GOT3 (cell line): ENCODE measurements at places on chromosomes 1 and 21.

GRCh38 chr1:54327386-54328065 is 78.7 kb downstream of the SSBP3 start:
- DNase-seq, result no peak

- DNase-seq, result no peak
These were observed 73.7 kb downstream of the LRRC8C start for GRCh38 chr1:89706700-89707012.

- no peak for DNase-seq
These were observed 74.4 kb upstream of the HAO2 start for GRCh38 chr1:119294199-119294598.

DNA sequence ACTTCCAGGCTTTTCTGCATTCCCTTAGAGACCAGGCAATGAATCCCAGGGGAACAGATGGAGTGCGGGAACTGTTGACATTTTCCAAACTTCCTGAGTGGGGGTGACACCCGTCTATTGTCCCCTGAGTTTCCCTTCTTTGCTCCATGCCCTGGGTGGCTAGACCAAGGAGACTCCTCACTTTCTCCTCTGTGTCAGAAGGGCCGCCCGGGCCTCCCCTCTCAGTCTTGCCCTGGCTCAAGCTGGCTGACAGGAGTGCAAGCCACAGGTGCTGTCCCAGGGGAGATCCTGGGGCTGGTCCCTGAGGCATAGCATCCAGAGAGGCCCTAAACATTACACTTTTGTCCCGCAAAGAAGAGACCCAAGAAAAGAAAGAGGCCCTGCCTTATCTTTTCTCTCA is 62.8 kb downstream of the DDX20 start:
- DNase-seq, result no peak

DNA sequence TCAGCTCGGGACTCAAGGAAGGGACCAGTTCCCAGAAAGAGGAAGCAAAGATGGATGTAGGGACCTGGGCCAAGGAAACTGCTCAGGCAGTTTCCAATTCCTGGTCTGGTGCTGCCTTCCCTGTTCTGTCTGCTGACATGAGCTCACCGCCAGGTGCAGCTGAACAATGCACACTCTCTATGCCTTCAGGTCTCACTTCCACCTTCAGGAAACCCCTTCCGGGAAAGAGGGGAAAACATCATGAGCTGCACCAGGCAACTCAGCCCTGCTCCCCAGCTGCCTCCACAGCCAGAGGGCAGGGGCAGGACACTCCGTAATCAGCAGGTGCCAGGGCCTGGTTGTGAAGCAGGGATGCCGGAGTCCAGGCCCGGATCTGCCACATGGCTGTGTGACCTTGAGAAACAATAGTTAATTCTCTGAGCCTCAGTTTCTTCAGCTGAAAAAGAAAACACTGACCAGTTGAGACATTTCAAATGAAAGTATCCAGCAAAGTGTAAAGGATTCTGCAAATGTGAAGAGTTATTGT is 27.8 kb downstream of the SMIM12 start:
- DNase-seq, result no peak

DNA sequence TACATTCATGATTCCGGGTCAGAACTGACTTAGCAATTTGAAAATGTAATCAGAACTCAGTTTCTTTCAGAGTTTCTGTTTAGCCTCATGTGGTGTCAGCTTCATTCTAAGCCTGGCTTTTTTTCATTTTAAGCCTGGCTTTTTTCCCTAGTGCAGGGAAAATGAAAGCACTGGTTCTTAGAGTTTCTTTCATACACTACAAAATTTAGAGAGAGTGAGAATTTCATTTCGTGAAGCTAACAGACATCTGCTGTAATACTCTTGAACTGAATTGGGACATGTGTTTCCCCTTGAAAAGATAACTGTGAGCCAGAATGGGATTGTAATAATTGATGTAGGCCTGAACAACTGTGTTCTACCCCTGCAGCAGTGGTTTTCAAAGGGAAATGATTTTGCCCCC is 95.3 kb upstream of the KIAA0040 start:
- no peak for DNase-seq

DNA sequence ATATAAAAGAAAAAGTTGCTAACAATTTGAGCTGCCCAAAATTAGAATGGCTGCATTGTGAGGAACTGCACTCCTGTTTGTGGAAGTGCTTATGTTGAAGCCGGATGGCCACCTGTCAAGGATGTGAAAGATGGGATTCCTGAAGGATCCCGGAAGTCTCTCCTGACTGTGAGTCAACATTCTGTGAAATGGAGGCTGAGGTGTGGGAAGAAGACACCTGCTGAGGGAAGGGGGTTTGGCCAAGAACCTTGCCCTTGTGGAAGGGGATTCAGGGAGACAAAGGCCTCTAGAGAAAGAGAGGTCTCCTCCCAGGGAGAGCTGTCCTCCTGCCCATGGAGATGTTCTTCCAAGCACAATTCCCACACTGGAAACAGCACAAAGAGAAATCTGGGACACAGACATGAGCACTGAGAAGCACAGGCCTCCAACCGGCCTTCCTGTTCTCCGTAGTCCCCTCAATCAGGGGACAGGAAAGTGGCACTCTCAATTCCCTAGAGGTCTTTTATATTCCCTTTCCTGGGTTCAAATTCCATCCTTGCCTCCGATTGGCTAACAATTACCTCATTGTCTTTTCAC is 70.5 kb downstream of the CD2 start:
- DNase-seq, result no peak

DNA sequence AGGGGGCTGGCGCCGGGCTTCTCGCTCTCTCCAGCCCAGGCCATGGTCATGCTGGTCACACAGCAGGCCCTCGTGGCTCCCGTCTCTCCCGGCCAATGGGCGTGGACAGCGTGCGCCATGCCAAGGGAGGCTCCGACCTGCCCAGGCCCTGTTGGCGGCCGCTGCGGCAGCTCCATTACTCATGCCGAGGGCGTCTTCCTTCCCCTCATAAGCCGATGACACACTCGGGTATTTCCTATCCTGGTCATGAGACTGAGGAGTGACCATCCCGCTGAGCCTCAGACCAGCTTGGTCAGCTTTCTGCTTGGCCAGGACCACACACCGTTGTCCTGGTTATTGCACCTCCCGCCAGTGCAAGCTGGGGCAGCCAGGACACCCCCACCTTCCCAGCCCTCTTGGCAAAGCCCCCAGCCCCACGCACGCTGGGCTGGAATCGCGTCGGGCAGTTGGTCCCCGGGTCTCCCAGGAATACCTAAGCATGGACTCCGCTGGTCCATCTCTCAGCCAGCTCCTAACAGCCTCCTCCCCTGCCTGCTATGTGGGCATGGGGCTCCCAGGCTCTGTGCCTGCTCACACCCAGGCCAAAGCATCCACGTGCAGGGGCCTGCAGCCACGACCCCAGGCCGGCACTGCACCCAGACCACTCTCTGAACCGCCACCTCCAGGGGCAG is 49.8 kb downstream of the ARHGEF16 start:
- DNase-seq, result peak; percentile 69
